Activated naive CD8-positive, alpha-beta T cell treated with anti-CD3 and anti-CD28 coated beads, Interleukin-2, amount 50 U/mL, for 24 hours (primary cell): ENCODE measurements at places on chromosomes 7 and 10.

DNA sequence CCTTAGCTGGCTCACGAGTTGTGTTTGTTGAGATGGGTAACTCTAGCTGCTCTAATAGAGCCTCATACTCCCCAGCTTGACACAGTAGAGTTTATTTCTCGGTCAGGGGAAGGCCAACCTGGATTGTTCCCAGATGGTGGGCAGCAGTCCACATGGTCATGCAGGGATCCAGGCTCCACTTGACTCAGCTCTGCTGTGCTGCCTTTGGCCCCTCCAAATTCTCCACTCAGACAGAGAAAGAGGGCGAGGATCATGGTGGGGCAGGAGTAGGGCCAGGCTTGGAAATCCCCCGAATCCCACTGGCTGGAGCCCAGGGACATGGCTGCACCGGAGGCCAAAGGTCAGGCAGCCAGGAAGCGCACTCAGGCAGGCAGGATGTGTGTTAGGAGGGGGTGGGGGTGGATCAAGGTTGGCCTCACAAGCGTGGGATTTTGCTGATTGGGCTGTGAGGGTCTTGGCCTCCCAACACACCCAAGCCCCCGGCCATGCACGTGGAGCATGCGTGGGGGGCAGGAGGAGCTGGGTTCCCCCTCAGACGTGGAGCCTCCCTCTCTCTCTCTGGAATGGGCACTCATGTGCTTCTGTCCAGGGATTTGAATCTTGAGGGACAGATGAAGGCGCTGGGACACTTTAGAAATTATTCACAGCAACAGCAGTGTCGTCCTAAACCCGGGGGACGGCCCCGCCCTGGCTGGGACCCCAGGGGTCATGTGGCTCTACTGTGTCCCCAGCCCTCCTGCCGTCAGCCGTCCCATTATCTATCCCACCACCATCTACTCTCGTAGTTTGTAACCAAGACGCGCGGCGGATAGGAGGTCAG lies 44.8 kb downstream of the PDGFA start:
- DNase-seq = no peak

- DNase-seq = no peak
Measured at GRCh38 chr10:43946445-43946844, 297.8 kb upstream of the ZNF32 start.

DNA sequence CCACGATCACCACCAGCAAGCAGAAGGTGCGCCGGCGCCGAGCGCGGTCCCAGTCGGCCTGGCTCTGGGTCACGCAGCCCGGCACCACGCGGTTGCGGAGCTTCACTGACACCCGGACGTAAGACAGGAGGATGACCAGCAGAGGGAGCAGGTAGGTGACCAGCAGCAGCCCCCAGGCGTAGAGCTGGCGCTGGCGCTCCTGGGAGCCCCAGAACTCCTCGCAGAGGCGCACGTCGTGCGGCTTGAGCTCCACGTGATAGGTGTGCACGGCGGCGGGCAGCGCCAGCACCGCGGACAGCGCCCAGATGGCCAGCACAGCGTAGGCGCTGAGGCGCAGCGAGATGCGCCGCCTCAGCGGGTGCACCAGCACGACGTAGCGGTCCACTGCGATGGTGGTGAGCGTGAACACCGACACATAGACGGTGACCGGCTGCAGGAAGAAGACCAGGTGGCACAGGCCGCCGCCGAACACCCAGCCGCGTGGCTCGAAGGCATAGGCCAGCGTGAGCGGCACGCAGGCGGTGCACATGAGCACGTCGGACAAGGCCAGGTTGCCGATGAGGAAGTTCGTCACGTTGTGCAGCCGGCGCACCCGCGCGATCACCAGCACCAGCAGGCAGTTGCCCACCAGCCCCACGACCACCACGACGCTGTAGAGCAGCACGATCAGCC lies 920 bp downstream of the PRLHR start:
- DNase-seq = peak; percentile 29

DNA sequence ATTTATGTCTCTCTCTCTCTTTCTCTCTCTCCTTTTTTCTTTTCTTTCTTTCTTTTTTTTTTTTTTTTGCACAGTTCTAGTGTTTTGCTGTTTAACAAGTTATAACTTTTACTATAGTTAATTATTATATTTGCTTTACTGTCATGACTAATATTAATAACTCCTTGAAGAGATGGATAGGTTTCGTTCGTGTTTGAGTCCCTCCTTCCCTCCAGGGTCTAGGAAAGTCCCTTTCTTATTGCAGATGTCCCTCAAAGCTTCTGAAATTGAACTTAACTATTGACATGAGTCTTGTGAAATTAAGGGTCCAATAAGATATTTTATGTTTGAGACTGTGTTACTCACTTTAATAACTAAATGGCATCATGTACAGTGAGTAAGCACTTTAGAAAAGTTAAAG lies 131.4 kb downstream of the PLXDC2 start:
- no peak for DNase-seq

GRCh38 chr10:17473228-17473950 lies 19.0 kb upstream of the ST8SIA6 start:
- no peak for DNase-seq

GRCh38 chr10:31426401-31426800 lies 107.4 kb downstream of the ZEB1 start:
- DNase-seq = no peak

GRCh38 chr7:1729773-1730172 lies 59.7 kb downstream of the ELFN1 start:
- DNase-seq = no peak

- no peak for DNase-seq
Measured at GRCh38 chr10:123913688-123914268, 22.2 kb upstream of the CPXM2 start.

DNA sequence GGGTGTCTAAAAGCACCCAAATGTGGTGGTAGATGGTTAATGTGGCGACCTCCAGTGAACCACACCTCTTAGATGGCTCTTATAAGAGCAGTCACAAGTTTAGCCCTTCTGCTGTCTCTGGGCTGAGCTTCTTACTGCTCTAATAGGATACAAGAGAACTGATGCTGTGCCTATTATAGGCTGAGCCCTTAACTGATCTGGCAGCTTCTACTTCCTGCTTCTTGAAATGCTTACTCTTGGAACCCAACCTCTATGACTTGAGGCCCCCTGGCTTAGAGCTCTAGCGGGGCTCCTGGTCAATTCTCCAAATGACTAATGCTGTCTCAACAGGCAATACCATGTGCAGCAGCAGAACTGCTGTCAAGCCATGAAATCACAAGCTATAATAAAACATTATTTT lies 35.0 kb upstream of the LSM8 start:
- DNase-seq = no peak

- no peak for DNase-seq
Measured at GRCh38 chr7:57202274-57202673, 70.0 kb upstream of the ZNF479 start.

DNA sequence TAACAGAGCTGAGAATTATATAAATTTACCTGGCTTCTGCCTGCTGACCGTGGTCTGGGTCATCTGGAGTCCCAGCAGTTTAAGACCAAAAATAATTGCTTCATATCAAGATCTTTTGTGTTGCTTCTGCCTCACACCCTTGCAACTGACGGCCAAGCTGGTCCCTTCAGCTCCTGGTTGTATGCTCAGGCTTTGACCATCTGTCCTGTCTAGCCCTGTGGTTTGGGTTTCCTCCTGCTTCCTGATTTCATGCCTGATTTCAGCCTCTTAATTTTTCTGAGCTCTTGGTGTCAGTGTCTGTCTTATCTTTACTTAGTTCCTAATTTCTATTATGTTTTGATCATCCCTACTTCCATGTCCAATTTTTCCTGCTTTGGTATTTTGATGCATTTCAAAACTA lies 87.9 kb upstream of the PLXDC2 start:
- DNase-seq = no peak

DNA sequence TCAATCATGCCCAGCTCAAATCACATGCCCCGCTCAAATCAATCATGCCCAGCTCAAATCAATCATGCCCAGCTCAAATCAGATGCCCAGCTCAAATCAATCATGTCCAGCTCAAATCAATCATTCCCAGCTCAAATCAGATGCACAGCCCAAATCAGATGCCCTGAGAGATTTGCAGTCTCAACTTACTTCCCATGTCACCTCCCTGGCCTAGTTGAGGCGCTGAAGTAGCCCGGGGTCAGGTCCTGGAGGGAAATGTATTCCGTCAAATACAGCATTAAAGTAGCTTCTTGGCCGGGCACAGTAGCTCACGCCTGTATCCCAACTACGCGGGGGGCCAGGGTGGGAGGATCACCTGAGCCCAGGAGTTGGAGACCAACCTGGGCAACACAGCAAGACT lies 15.7 kb upstream of the PRKAR1B start:
- DNase-seq = no peak

DNA sequence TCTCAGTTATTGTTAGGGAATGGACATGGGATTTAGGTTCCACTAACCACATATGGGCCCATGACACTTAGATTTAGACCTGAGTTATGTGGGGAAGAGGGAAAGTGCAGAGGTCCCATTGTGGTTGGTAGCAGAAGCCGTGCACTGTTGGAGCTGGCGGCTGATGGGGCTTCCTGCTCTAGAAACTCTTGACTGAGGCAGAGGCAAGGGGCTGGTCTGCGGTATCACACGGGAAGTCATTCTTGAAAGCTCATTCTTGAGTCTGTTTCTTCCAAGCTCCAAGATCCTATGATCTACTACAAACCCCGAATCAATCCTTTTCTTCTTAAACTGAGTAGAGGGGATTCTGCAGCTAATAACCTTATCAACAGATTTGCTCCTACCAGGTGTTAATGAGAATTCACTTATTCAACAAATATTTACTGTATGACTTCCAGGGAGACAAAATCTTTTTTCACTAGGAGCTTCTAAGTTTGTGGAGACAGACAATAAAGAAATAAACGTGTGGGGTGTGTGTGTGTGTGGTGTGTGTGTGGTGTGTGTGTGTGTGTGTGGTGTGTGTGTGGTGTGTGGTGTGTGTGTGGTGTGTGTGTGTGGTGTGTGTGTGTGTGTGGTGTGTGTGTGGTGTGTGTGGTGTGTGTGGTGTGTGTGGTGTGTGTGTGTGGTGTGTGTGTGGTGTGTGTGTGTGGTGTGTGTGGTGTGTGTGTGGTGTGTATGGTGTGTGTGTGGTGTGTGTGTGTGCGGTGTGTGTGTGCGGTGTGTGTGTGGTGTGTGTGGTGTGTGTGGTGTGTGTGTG lies 57.1 kb downstream of the AOC1 start:
- DNase-seq = peak; percentile 35

DNA sequence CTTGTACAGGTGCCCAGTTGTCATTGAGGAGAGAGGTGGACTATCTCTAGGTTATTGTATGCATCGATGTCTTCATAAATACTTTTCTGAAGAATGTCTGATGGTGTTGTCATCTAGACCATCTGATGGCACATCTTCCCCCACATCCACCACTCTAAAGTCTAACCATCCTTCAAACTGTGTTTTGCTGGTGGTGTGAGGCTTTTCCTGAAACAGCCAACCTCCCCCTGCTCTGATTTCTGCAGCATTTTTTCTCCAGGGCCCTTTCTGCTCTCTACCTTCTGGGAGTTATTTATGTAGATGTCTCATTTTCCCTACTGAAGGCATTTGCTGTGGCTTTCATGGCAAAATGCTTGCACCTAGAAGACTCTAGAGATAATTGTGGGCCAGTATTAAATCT lies 1.5 kb downstream of the PLCE1 start:
- DNase-seq = no peak

GRCh38 chr7:37467002-37467401 lies 18.3 kb upstream of the ELMO1 start:
- no peak for DNase-seq

- DNase-seq = no peak
Measured at GRCh38 chr10:75375838-75376237, 25.7 kb downstream of the ZNF503 start.
